ENCODE measurements at places on chromosomes 6 and 20. TPM values are rescaled to one million over a fixed set of nuclear protein-coding genes. Genes with fewer than 3 reads are reported as not detected.

- DNase-seq = no peak
Measured at GRCh38 chr6:46329568-46329967, 158.8 kb upstream of the ENPP5 start.

DNA sequence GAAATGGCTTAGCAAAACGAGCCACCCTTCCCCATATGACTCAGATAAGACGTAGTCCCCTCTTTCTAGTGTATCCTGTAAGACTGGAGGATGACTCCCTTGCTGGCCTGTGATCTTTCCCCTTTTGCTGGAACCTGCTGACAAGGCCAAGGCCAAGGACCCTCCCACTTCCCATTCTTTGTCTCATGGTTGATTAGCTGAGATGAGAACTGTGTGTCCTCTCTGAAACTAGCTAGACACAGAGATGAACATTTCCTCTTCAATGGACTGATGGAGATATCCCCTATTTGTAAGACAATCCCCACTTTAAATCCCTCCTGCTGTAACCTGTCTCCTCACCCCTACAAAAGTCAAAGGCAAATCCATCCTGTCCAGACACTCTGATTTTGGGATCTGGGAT, 33.4 kb upstream of the SCRT2 start:
- DNase-seq = no peak

- DNase-seq = no peak
Measured at GRCh38 chr6:16205377-16206144, 32.8 kb upstream of the GMPR start.

DNA sequence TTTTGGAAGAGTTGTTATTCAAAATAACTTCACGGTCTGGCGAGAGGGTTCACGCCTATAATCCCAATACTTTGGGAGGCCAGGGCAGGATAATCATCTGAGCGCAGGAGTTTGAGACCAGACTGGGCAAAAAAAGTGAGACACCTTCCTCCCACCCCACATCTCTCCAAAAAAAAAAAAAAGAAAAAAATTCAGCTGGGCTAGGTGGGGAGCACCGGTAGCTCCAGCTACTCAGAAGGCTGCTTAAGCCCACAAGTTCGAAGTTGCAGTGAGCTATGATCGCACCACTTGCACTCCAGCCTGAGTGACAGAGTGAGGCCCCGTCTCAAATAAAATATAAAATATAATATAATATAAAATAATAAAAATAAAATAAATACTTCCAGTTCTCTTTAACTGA, 10.4 kb downstream of the OR2B2 start:
- DNase-seq = no peak

DNA sequence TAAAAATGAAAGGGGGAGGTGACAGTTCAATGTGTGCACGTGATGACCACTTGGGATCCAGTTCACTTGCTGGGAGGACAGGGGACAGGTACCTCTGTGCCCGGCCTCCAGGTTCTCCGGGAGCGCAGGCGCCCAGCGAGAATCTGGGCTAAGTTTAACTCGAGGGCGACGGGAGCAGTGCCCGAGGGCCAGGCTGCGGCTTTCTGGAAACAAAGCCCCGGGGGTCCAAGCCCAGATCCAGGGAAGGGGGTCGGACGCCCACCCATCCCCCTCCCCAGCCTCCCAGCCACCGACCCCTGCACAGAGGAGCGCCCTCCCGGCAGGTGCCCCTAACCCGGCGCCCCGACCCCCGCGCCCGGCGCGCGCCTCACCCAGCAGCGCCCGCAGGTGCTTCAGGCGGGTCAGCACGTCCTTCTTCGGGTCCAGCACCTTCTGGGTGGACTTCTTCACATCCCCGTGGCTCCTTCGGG, 405 bp downstream of the RALGAPA2 start:
- peak; percentile 50 for DNase-seq

OR2H2 gene
- total RNA-seq = not detected

GRCh38 chr20:2390951-2391675, 10.4 kb downstream of the TGM6 start:
- DNase-seq = no peak

DNA sequence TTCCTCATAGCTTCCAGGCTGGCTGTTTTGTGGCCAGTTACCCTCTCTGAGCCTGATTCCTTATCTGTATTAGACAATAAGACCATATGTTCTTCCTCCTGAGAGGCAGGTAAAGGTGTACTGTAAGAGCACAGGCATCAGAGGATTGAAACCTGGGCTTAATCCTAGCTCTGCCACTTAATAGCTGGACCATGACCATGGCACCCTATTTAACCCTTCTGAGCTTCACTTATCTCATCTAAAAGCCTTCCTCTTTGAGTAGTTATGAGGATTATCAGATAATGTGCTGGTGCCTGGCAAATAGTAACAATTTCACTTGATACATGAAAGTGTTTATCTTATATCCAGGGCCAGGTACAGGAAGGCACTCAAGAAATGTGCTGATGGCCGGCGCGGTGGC, 34.9 kb downstream of the BCL2L1 start:
- DNase-seq = no peak

DNA sequence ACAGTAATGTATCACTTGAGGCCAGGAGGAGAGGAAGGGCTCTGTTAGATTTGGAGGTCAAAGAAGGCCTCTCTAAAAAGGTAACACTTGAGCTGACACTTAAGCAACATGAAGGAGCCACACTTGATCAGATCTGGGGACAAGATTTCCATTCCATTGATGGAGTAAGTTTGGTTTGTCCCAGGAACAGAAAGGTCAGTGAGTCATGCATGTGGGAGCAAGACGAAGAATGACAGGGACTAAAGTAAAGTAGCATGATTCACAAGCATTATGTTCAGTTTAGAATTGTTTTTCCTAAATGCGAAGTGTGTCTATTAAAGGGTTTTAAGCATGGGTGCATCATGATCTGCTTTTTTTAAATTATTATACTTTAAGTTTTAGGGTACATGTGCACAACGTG, 47.4 kb downstream of the COL21A1 start:
- DNase-seq = no peak

BPIFB6 gene
- not detected for total RNA-seq

Data from neural progenitor cell (in vitro differentiated cells).